Activated CD4-positive, alpha-beta T cell treated with anti-CD3 and anti-CD28 coated beads, Interleukin-2, amount 10 ng/mL, durations not matched to agents 7 days and 5 days (primary cell): ENCODE measurements at places on chromosomes 12 and 14. TPM values are rescaled to one million over a fixed set of nuclear protein-coding genes. Genes with fewer than 3 reads are reported as not detected.

Gene IPO8
- total RNA-seq, result 58.2 TPM

Gene DACT1
- total RNA-seq, result 1.2 TPM

Gene CCDC175
- not detected for total RNA-seq

DNA sequence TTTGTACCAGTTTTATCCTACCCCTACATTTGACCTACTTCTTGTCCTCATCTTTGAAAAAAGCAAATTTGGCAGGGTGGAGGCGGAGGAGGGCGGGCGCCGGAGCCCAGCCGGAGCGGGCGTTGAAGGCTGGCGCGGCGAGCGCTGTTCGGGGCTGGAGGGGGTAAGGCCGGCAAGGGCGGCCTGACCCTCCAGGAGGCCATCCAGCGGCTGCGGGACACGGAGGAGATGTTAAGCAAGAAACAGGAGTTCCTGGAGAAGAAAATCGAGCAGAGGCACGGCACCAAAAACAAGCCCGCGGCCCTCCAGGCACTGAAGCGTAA is 27.2 kb downstream of the FBXO34 start:
- no peak for DNase-seq
- H3K27ac ChIP-seq, result no peak overlapping the region
- H3K4me3 ChIP-seq, result no peak overlapping the region
- H3K36me3 ChIP-seq, result peaks cover 24% of the 10 kb centered on the region
- H3K27me3 ChIP-seq, result no peaks in the 10 kb centered on the region

GRCh38 chr14:102633906-102634595 is 41.6 kb downstream of the RCOR1 start:
- peaks cover 12% of the 10 kb centered on the region for H3K4me1 ChIP-seq
- no peak overlapping the region for H3K27ac ChIP-seq
- no peak for DNase-seq
- H3K4me3 ChIP-seq, result no peak overlapping the region
- no peaks in the 10 kb centered on the region for H3K27me3 ChIP-seq
